ENCODE measurements at places on chromosomes 7 and 10.

GRCh38 chr7:50292763-50293162 lies 11.8 kb upstream of the IKZF1 start:
- DNase-seq = no peak

GRCh38 chr7:142468871-142469665 lies 211.2 kb upstream of the PRSS58 start:
- DNase-seq = no peak

DNA sequence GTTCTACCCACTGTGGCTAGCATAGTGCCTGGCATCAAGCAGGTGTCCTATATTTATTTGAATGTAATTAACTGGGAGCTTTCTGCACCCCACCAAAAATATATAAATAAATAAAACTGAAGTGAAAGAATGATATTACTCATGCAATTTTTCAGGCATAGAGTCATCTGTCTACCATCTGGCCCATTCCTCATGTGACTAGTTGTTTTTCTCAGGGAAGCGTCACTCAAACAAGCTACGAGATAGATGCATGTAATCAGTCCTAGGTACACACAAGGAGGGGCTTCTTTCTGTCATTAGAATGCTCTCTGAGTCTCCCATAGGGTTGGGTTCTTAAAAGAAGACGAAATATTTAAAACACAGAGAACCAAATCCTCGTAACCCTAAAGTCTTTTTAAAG lies 255.5 kb upstream of the KMT2E start:
- no peak for DNase-seq

DNA sequence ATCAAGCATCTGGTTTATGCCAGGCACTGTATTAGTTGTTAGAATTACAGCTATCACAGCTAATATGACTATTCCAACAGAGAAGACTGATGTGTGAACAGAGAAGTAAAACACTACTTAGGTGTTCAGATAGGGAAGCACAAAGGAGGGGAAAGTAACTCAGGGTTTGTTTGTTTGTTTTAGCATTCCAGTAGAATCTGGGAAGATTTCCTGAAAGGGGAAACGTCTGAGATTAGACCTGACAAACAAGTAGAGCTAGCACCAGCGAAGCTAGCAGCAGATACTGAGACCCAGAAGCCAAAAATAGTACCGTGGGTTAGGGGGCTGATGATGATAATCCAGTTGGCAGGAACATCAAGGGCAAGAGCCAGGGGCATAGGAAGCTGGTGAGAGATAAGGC lies 28.8 kb upstream of the KLHL7 start:
- DNase-seq = no peak

- DNase-seq = peak; percentile 52
Observed at GRCh38 chr10:84537447-84537931, 209.1 kb downstream of the CCSER2 start.
